ENCODE measurements at places on chromosomes 12 and 14. TPM values are rescaled to one million over a fixed set of nuclear protein-coding genes. Genes with fewer than 3 reads are reported as not detected.

MANSC4 gene
- not detected for polyA plus RNA-seq

TSHR gene
- polyA plus RNA-seq, result 2.3 TPM

MYF5 gene
- 27.2 TPM for polyA plus RNA-seq

SCNN1A gene
- polyA plus RNA-seq, result not detected

REM2 gene
- not detected for polyA plus RNA-seq

SVOP gene
- not detected for polyA plus RNA-seq

DNA sequence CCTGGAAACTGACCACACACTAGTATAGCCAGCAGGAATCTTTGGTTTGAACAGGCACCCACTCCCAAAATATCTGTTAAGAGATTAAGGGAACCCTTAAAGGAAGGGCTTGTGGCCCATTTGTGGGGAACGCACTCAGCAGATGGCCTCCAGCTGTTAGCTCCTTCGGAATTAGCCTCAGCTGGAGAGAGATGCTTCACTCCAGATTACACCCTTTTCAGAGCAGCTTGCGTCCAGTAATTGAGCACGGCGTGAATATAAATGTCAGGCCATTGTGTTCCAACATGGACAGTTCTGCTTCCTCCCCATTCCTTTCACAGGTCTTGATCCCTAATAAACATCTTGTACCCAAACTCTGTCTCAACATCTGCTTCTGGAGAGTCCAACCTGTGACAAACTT, 397.8 kb downstream of the SEC23A start:
- DNase-seq, result no peak

- no peak for DNase-seq
Measured at GRCh38 chr12:57010627-57011247, 4.4 kb upstream of the ZBTB39 start.

DNA sequence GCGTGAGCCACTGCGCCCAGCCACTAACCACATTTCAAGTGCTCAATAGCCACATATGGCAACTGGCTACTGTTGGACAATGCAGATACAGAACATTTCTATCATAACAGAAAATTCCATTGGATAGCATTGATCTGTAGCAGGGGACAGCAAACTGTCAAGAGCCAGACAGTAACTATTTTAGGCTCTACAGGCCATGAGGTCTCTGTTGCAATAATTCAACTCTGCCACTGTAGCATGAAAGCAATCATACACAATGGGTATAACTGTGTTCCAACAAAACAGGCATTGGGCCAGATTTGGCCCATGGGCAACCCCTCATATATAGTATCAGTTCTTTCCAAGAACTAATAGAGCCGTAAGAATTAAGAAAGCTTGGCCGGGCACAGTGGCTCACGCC, 8.0 kb downstream of the CSRNP2 start:
- DNase-seq, result no peak

DNA sequence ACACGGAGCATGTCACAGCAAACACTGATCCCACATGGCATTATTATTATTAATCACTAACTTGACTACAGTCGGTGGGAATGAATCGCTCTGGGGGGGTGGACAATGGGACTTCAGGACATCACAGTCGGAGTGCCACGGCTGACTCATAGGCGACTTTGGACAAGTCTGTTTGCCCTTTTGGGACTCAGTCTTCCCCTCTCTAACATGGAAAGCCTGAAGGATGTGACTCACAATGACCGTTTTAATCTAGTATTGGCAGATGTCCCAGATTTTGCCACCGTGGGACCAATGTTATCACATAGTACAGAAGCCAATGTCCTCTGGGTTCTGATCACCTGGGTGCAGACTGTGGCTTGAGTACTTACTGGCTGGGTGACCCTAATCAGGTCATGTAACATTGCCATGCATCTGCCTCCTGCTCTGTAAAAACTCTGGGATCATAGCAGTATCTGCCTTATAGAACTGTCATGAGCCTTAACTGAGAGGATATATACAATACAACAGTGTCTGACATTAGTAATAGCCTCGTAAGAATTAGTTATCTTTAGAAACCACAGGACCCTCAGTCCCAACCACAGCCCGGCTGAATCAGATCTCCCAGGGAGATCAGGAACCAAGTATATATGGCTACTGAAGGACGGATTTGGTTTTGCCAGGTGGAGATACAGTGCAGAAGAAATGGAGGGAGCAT, 362.6 kb downstream of the BCL11B start:
- DNase-seq, result no peak

GRCh38 chr12:56188131-56188777, 1.0 kb downstream of the SMARCC2 start:
- no peak for DNase-seq

DNA sequence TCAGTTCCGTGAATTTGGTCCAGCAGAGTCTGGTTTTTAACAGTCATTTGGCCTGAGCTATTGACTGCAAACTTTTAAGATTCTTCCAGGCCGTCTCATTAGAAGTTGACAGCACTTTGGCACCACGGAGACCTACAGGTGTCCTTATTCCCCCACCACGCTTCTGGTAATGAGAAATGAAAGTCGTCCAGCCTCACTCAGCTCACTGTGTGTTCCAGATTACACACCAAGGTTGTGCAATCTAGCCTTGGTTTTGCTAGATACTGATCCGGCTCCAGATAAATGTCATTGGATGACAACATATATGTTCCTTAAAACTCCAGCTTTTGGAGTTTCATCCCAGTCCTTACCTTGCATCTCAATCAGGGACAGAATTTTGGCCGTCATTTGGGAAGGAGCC, 210.4 kb downstream of the CHST11 start:
- DNase-seq, result no peak

GRCh38 chr12:61530456-61530855, 729.7 kb upstream of the USP15 start:
- DNase-seq, result no peak

- DNase-seq, result peak; percentile 25
Measured at GRCh38 chr12:52248541-52249461, 15.8 kb downstream of the KRT7 start.

DNA sequence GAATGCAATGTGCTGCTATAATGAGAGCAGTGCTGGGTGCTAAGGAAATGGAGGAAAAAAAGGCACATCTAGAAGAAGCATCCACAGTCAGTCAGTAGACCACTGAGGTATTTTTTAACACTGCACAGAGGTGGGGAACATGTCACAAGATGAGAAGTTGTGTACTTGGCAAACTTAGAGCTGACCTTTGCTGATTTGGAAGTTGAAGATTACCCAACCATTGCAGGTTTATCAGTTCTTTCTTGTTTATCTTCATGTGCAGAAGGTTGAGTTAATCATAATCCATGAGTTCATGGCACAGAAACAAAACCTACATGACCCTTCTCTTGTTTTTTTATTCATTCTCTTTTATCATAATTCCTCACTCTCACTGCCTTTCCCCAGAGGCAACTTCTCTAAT, 3.2 kb upstream of the PAH start:
- no peak for DNase-seq

DNA sequence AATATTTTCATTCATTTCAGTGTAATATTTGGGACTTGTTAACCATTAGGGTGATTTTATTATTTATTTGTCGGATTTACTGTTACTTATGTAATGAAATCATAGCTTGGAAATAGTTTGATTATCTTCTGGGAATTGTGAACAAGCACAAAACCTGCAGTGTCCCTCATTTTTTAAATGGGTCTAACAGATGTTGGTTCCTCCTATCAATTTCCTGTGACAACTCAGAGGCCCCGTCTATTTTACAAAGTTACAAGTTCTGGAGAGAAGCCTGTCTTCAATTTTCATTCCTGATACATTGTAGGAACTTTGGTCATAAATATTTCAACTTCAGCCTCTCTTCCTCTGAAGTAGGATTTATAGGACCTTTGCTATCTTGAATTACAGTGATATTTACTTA, 101.8 kb upstream of the DNM1L start:
- no peak for DNase-seq

DNA sequence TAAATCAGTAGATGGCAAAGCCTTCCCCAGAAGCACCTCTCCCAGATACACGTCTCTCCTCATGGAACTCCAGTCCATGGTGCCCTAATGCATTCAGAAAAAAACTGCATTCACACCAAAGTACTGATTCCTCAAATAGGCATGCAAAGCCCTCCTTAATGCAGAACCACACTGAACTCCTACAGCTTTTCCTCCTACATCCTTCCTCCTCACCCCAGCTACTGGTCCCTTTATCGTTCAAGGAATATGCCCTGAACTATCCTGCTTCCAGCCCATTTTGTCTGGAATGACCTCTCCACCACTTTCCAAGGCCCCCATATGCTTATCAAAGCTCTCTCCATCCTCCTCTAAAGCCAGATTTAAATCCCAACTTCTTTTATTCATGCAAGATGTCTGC, 21.3 kb downstream of the SMUG1 start:
- no peak for DNase-seq

DNA sequence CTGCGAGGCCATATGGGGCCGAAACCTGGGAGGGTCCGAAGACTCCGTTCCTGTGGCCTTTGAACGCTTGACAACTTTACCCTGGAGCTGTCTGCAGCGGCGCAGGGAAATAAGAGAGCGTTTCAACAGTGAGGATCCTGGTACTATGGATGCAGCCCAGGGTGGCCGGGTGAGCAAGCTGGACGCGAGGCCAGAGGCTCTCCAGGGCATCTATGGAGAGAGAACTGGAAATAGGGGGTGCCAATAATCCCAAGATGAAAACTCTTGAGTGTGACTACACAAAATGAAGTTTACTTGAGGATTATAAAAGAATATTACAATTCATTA, 1.1 kb upstream of the ABCC9 start:
- no peak for DNase-seq

DNA sequence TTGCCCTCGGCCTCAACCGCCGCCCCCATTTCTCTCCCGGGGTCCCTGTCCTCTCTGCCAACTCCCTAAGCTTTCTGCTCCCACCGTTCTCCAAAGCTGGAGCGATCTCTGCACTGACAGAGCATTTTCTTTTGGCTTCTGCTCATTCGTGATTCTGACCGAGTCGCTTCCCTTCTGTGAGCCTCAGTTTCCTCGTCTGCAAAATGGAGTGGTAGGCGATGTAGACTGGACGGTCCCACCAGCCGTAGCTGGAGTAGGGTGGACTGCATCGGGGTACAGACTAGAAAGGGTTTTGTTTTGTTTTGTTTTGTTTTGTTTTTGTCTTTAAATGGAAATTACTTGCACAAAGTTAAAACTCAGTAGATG, 2.4 kb downstream of the VSX2 start:
- no peak for DNase-seq

GRCh38 chr14:56216626-56217379, 98.6 kb downstream of the PELI2 start:
- DNase-seq, result peak; percentile 55

Data from muscle of arm (tissue), 14 donors.